ENCODE measurements at places on chromosomes 11 and 22.

DNA sequence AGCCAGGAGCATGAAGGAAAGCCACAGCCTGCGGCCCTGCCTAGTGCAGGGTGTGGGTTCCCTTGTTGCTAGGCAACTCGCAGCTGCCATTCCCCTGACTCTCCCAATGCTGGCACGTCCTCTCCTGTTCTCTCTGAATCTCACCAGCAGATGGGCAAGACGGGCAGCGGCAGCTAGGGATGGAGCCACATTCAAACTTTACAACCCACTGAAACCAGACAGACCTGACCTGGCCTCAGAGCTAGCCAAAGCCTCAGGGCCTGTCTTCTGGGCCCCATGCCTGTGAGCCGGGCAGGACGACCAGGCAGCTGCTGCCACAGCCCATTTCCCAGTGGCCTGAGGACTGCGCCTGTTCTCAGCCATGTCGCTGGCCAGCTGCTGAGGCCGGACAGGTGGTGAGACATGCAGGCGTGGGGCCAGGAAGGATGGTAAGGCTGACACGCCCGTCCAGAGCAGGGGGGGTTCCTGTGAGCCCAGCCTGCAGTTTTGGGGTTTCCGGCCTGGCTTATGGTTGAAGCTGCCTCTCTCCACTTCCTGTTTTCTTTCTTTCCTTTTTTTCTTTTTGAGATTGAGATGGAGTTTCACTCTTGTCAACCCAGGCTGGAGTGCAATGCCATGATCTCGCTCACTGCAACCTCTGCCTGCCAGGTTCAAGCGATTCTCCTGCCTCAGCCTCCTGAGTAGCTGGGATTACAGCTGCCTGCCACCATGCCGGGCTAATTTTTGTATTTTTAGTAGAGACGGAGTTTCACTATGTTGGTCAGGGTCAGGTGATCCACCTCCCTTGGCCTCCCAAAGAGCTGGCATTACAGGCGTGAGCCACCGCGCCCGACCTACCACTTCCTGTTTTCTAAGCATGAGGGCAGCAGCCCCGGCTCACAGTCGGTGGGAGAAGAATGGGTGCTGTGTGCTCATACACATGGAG, 4.1 kb downstream of the SUN2 start:
- DNase-seq: no peak

- DNase-seq: no peak
Observed at GRCh38 chr22:38964989-38965388, 7.6 kb downstream of the APOBEC3A start.

DNA sequence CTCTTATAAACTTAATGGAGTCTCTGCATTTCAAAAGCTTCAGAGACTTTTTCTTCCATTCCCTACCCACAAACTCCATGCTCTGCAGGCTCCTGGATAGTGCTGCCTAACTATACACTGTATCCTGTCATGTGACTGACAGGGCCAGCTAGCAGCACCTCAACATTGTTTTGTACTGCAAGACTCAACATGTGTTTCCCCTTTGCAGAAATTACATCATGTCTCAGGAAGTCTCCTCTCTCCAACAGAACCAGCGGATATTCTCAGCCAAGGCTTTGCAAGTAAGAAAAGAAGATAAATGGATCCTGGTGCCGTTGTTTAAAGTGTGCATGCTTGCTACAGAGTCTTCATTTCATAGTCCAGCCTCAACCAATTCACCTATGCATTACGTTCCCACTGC, 164.0 kb upstream of the UBASH3B start:
- peak; percentile 70 for DNase-seq

DNA sequence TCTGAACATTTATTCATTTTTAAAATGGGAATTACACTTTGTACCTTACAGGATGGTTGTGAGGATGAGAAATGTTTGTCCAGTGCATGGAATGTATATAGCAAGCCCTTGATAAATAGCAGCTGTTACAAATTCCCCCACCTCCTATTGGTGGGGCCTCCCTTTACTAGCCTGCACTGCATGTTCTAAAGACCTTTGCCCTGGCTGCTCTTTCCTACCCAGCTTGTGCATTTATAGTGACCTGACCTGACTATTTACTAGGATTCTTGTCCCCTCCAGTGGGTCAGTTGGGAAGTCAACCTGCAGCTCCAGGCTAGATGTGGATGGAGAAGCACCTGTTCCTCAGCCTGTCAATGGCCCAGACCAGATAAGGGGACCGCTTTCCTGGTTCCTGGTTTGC, 180.3 kb downstream of the HIPK3 start:
- no peak for DNase-seq

- peak; percentile 57 for DNase-seq
Observed at GRCh38 chr11:3203221-3204043, 15.2 kb downstream of the MRGPRG start.

DNA sequence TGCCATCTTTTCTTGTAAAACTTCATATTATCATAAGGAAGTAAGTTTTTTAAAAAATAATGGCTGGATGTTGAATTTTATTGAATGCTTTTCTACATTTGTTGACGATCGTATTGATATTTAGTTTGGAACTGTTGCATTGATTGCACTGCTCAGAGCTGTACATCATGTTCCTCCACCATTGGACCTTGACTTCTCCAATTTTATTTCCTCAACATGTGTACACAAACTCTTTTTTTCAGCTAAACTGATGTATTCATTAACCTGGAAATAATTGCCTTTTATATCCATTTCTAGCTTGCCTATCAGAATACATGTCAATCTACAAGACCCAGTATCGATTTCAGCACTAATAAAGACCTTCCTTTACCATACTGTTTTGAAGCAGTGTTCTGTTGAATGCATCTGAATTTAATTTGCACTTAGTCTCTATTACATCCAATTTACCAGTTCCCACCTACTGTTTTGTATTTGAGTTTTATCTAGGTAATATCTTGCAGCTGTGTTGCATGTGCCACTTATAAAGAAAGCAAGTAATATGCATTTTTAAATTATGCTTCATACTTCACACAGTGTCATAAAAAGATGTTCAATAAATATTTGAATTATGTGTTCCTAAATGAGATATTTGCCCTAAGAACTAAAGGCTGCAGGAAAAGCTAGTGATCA, 5.5 kb downstream of the CEP57 start:
- DNase-seq: no peak

DNA sequence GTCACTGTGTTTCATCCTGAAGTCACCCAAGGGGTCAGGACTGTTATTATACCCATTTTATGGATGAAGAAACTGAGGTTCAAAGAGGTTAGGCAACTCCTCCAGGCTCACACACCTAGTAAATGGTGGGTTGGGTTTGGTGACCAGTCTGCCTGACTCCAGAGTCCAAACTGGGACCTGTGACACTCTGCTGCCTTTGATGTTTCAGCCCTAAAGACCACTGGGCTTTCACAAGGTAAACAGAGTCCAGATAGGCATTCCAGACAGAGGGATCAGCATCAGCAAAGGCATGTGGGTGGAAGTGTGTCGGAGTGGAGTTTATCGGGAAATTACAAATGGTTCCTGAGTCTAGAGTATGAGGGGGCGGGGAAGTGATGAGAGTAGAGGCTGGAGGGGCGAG, 38.5 kb downstream of the MICAL2 start:
- DNase-seq: no peak

DNA sequence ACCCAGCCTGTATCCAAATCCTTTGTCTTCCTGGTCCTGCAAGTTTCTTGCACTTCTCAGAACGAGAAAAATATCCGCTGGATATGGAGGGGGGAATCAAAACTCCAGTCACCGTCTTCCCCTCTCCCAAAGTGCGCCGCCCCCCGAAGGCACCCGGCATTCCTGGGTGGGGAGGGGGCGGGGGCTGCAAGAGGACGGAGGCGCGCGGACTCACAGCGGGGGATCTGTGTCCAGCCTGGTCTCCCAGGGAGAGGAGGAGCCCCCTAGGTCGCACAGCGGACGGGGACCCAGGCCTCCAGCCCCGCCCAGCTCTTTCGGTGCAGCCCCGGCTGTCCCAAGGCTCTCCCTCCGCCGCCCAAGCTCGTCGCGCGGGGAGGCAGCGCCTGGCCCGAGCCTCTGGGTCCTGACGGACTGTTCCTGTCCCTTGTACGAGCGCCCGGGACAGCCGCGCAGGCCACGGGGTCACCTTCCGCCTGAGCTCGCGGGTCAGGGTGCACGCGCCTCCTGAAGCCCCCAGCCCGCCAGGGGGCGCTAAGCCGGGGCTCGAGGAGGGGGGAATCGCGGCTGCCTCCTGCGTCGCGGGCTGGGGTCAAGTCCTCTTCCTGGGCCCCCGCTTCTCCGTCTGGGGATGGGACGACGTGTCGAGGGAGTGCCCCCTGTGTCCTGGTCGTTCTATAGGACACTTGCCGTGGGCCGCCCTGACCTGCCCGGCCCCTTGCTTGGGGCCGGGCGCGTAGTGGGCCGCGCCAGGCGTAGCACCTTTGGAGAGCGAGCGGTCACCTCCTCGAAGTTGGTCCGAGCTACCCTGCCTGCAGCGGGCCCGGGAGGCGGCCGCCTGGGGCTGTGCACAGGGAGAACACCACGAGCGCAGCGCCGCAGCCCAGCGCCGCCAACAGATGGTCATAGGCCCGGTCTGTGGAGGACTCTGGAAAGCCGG, 2.4 kb upstream of the WNT11 start:
- DNase-seq: peak; percentile 90

DNA sequence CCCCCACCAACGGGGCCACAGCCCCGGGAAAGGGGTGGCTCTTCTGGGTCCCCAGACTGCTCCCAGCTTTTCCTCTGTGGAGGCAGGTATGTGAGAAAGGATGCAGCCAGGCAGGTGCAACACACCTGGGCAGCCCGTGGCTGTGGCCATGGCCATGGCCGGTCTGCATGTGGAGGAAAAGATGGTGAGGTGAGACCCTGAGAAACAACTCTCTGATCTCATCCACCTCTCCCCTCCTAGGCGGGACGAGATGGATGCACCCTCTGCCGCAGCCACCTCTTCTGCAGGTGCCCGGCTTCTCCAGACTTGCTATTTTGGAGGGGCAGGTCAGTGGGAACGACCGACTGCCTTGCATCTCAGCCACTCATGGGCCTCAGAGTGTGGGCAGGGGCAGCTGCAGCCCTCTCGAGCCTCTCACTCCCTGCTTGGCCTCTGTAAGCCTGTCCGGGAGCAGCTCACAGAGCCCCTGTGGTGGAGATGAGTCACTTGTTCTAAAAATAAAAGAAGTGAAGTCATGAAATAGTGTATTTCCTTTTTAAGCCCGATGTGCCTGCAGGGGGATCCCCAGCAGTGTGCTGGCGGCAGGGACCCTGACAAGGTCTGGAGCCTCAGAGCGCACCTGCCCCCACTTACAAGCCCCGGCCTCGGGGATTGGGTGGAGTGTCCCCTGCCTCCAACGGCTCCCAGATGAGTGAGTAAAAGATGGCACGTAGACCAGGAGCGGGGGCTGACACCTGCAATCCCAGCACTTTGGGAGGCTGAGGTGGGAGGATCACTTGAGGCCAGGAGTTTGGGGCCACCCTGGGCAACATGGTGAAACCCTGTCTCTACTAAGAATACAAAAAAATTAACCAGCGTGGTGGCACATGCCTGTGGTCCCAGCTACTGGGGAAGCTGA, 10.7 kb downstream of the SMIM38 start:
- peak; percentile 51 for DNase-seq

DNA sequence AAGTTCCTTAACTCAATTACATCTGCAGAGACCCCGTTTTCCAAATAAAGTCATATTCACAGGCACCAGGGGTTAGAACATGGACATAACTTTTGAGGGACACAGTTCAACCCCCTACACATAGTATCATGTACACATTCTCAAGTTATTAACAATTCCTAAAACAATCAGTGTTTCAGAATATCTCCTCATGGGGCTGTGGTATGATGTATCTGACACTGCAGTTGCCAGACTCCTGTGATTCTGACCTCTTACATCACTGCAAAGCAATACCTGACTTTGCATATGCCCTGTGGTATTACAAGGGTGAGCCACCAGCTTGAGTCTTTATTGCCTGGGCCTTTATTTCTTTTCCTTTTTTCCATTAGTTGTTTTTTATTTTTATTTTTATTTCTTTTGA, 141.7 kb downstream of the COMMD9 start:
- DNase-seq: no peak

Data from eye (tissue), 1 donor.